Muscle of leg (tissue), 16 donors: ENCODE measurements at places on chromosomes 4 and X. TPM values are rescaled to one million over a fixed set of nuclear protein-coding genes. Genes with fewer than 3 reads are reported as not detected.

- DNase-seq = no peak
These were observed 78.9 kb upstream of the CBR4 start for GRCh38 chr4:169089004-169089403.

SORBS2 gene
- 17.7 TPM for total RNA-seq

TRIM60 gene
- total RNA-seq = not detected

UCP1 gene
- total RNA-seq = not detected

DNA sequence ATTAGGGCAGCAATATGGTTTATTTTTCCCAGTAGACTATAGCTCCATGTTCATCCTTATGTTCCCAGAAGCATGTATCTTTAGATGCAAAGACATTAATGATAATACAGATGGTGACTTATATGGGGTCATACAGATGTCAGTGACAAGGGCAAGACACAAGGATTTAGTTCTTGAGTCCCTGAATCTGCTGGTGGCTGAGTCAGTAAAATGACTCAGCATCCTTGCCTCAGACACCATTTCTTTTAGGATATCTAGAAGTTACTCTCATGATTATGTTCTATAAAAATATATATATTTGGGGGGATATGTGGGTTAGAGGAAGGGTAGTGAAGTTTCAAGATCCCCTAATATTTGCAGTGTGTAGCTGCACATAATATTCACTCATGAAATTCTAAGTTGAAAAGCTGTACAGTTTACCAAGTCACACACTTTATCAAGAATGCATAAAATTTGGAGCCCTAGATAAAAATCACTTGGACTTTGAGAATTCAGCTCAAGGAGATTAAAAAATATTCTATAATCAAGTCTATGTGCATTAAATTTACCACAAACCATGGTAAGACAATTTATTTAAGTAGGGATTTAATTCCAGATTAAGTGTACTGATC is 101.9 kb downstream of the LNX1 start:
- DNase-seq = no peak

DNA sequence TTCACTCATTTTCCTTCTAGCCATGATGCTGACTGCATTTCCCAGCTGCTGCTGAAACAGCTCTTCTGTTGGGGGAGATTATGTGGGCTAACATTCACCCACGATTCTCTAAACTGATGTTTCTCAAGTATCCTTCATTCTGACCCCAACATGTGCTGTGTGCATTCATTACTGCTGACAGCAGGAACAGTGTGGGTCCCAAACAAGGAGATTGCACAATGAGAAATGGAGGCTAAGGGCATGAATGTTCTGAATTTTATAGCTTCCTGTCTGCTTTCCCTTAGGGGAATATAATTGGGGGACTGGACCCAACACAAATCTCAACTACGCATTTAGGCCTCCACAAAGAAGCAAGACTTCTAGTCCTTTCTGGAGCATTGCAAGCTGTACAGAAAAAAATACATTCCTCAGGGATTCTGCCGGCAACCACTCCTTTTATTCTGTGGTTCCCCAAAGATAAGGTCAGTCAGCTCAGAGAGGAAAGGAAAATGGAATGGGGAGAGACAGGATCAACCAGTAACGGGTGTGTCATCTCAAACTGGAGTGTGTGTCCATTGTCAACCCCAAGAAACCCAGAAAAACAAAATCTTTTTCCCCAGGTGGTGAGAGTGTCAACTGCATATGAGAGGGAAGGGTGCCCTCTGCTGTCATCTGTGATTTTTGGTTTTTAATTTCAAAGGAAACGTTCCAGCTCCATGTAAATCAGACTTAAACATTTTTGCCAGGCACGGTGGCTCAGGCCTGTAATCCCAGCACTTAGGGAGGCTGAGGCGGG is 81.5 kb upstream of the EGFL6 start:
- peak; percentile 85 for DNase-seq
